ENCODE measurements at places on chromosomes 7 and 10.

DNA sequence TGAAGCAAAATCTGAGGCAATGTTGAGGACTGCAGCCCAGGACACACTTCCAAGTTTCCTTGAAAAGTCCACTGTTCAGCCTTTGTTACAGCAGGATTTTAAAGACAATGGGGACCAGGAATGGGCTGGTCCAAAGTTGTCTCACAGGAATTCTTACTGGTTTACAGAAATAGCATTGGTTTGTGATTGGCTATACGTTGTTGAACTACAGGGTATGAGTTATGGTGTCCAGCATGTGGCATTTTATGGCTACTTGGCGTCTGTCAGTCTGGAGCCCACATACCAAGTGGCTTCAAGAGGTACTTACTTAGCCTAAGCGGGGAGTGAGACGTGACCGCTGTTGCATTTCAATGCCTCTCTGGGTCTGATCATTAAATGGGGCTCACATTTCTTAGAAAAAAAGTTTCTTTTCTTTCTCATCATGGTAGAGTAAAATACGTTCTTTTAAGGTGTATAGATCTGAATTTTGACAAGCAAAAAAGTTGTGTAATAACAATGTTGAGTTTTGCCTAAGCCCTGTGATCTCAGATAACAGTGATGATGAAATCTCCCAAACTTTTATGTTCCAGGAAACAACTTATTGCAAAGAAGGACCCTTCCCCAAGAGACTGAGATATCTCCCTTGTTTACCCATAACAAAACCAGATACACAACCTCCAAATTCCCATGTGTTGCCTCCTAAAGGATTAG is 100.0 kb upstream of the TRIM24 start:
- no peak for DNase-seq

DNA sequence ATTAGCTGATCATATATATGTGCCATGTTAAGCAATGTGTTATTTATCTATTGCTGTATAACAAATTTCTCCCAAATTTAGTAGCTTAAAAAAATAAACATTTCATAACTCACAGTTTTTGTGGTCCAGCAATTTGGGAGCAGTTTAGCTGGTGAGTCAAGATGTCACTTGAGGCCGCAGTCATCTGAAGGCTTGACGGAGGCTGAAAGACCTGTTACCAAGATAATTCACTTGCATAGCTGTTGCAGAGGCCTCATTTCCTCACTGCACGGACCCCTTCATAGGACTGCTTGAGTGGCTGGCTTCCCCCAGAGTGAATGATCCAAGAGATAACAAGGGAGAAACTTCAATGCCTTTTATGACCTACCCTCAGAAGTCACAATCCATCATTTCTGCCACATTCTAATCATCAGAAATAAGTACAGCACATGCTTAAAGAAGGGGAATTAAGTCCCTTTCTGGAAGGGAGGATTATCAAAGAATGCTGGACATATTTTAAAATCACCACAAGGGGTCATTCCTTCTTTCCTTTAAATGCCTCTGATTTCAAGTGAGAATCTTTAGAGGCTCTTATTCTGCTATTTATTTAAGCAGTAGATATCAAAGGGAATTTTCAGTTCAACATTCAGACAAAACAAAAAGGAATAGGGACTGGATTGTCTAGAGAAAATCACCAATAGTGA is 10.5 kb upstream of the SRPK2 start:
- DNase-seq: no peak

DNA sequence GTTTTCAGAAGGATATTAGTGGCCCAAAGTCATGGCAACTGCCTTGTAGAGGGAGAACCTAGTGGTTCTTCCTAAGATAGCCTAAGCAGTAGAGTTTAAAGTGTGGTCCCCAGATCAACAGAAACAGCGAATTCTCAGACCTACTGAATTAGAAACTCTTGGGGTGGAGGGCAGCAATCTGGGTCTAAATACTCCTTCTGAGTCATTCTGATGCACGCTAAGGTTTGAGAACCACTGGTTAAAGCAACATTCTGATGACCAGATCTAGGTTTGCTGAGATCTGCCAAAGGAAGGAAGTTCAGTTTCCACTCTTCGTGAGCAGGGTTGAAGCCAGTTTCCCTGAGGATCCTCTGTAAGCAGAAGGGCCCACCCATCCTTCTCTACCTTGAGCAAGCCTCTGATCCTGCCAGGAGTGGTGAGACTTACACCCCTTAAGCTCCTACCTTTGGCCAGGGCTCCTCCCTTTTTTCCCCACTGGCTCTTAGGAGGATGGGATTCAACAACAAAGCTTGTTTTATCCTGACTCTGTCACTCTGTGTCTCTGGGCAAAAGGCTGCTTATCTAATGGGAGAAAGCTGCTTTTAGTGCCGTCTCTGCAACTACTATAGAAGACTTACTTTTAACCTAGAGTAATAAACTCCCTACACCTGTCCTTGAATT is 26.8 kb upstream of the TRUB1 start:
- no peak for DNase-seq

DNA sequence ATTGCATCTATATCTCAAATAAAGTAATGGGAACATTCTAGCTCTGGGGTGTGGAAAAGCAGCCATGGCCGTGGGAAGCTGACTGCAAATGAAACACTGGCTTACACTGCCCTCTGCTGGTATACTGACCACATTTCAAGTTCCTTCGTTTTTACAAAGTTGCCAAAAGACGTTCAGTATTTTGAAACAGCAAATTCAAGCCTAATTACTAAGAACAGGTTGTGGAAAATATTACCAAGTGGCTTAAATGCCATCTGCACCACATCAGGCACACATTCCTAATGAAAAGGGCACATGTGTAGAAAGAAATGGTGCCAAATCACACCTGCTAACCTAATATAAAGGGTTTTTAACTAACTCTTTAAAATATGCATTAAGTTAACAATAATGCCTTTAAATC is 83.9 kb downstream of the JAZF1 start:
- DNase-seq: peak; percentile 14

GRCh38 chr10:59808896-59809643 is 55.8 kb upstream of the MRLN start:
- DNase-seq: peak; percentile 14

- no peak for DNase-seq
Measured at GRCh38 chr7:69162931-69163670, 435.2 kb upstream of the AUTS2 start.

DNA sequence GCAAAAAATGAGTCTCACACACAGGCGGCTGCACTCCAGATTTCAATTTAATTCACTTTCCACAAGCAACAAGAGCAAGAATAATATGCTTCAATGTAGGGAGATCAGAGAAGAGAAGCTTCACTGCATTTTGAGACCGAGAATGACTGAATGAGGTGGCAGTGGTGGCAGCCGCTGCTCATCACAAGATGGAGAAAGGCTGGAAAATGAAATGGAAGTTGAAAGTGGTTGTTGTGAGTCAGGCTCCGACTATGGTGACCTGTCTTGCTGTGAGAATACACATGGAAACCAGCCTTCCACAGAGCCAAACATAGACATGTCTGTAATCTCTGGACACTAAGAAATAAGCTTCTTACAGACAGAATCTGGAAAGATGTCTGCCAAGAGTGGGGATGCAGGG is 499.6 kb upstream of the LRRN3 start:
- no peak for DNase-seq

DNA sequence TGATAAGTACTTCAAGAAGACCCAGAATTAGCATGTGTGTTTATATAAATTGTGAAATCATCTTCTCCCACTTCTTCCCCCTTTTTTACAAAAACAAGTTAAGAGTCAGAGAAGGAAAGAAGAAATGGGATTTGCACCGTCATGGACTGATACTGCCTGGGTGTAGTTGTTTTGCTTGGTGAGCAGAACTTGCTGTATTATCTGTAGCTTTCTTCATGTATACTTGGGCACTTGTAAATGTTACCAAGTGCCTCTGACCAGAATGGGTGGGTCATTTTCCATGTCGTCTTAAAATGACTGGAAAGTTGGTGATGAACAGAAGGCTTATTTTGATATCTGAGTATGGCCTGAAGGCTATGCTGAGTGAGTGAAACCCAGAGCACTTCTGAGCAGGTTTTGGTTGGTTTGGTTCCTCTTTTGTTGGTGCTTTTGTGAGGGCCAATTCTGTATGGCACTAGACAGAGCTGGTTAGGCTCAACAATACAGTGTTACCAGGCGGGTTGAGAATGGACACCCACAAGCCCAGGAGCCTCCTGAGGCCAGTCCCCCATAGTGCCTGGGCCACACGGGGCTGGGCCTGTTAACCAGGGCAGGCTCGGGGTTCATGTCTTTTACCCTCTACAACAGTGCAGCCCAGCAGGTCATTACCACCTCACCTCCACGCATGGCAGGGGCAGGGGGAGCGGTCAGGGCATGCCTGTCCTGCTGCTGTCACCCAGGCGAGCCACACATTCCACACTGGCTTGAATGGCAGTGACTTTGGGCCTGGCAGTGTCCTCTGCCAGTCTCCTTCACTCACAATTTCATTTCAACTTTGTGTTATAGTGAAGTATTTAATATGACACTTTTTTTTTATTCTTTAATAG is 115.1 kb downstream of the CCNY start:
- DNase-seq: no peak

DNA sequence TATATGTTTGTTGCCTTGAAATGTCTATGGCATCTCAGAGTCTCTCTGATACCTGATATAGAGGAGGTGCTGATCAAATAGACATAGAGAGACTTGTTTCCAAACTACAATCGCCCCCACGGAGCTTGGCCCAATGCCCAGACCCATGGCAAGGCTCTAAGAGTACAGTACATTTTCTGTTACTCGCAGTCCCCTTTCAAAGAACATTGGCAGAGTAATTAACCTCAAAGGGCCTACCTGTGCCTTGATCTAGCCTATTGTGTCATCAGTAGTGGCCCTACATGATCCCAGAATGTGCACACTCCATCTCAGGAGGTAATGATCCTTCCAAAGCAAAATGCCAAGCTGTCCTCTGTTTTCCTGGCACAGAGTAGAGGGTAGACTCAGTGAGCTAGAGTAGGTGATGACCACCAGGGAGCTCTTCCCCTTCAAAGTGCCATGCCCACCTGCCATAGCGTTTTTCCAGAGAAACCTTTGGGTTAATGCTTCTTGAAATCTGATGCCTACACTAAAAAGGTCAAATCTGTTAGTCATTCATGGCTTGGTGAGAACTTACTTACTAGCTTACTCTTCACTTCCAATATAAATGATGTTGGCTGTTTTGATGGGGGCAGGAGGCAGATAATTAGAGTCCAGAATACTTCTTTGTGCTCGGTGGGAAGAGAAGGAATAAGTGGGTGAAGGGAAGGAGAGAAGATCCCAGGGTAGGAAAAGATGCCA is 41.2 kb upstream of the ACSL5 start:
- DNase-seq: no peak

GRCh38 chr7:57414852-57415251 is 35.1 kb upstream of the ZNF716 start:
- DNase-seq: no peak

DNA sequence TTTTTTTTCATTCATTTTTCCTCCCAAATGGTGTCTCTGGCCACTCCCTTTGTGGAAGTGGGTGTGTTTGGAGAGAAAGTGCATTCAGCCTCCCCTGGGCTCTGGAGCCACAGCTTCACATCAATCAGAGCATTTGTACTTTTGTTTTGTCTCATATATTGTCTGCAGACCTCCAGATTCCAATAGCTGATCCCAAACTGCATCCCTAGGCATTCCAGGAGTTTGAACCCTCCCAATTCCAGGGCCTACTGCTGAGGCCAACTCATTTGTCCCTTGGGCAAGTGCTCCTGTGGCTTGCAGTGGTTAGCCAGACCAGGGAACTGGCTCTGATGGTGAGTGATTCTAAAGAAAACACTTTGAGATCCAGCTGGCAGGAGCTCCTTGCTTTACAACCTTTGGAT is 163.3 kb downstream of the IPMK start:
- DNase-seq: no peak

- no peak for DNase-seq
Measured at GRCh38 chr10:113648478-113648877, 15.4 kb downstream of the NRAP start.

GRCh38 chr7:107234436-107234835 is 65.6 kb downstream of the HBP1 start:
- DNase-seq: no peak

DNA sequence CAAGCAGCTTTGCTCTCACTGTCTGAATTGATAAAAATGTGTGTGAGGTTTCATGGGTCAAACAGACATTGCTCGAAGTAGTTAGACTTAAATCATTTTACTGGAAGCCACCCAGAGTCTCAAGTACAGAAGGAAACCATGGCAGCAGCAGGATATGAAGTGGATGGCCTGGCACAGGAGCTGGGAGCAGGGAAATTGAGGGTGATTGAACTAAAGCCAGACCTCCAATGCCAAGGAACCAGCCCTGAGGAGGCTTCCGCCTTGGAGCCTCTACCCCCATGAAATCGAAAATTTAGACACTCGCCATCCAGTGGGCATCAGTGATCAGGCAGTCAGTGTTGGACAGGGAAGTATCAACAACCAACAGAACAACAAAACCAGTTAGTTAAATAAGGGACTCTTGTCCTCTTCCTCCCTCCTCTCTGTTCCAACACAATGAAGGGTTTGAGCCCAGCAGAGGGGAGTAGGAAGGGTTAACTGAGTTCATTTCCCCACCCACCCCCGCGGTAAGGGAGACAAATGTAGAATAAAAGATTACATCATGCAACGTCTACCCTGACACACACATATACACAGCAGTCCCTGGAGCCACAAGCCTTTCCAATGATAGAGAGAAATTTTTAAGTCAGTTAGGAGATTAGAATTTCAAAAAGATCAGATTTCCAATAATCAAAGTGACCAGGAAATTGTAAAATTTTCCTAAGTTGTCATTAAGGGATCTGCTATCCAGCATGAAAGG is 156.3 kb downstream of the SLC16A9 start:
- no peak for DNase-seq

GRCh38 chr10:43878386-43878785 is 229.7 kb upstream of the ZNF32 start:
- DNase-seq: no peak

- no peak for DNase-seq
Measured at GRCh38 chr10:63467841-63468240, 2.1 kb upstream of the JMJD1C start.

GRCh38 chr7:75689246-75690099 is 49.3 kb downstream of the HIP1 start:
- DNase-seq: no peak

DNA sequence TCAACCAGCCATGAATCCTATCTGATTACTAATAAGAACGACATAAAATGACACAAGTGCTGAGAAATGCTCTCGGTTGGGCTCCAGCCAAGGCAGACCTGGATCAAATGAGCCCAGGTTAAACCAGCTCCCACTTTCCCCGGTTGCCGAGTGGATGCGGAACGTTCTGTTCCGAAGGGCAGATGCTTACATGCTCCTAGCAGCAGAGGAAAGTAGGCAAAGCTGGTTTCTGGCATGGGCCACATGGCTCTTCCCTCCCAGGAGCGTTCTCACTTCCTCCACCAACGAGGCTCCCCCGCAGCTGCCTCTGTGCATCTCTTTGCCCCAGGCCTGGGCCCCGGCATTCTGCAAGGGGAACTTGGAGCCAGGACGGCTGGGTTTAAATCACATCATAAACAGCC is 61.8 kb upstream of the SDK1 start:
- DNase-seq: no peak

DNA sequence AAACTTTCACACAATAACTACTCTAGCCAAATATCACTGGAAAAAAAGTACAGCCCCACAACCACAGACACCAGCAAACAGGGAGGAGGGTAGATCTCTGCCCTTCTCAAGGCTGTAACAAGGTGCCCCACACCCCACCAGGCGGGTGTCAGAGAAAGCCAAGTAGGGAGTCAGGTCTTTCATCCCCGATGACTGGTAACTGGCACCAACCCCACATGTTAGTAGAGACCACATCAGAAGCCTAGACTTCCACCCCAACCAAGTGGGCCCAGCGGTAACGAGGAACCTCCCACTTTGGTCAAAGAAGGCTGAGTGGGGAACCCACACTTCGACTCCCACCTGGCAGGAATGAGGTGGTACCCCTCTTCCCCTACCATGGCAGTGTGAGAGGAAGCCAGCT is 16.4 kb upstream of the RUFY2 start:
- no peak for DNase-seq

All from activated T-helper 1 cell treated with anti-CD3 and anti-CD28 coated beads, Interleukin-2, amount 50 U/mL, for 16 hours (primary cell).